Activated CD4-positive, alpha-beta T cell treated with anti-CD3 and anti-CD28 coated beads for 48 hours (primary cell): ENCODE measurements at places on chromosomes 3 and 15.

DNA sequence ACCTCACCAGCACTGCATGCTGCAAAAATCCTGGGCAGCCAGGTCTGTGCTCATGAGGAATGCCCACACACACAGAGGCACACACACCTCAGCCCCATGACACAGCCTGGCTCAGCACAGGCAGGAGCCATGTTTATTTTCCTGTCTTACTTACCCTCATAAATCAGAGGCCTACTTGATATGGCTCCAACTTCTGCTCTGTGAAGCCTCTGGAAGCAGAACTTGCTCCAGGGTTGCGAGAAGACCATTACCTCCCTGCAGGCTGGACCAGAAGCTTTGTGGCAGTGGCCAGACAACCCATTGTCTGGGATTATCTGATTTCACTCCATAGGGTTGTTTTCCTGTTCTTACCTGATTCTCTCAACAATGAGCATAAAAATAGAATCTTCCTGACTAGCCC is 43.8 kb upstream of the CMTM8 start:
- DNase-seq: no peak

GRCh38 chr3:151584566-151584965 is 123.7 kb upstream of the IGSF10 start:
- no peak for DNase-seq

GRCh38 chr3:113097960-113098447 is 107.2 kb downstream of the GTPBP8 start:
- no peak for DNase-seq

GRCh38 chr3:104286645-104287044 is 1080.1 kb upstream of the ALCAM start:
- DNase-seq: no peak

- DNase-seq: no peak
Measured at GRCh38 chr3:72453706-72454105, 394.5 kb downstream of the SHQ1 start.

DNA sequence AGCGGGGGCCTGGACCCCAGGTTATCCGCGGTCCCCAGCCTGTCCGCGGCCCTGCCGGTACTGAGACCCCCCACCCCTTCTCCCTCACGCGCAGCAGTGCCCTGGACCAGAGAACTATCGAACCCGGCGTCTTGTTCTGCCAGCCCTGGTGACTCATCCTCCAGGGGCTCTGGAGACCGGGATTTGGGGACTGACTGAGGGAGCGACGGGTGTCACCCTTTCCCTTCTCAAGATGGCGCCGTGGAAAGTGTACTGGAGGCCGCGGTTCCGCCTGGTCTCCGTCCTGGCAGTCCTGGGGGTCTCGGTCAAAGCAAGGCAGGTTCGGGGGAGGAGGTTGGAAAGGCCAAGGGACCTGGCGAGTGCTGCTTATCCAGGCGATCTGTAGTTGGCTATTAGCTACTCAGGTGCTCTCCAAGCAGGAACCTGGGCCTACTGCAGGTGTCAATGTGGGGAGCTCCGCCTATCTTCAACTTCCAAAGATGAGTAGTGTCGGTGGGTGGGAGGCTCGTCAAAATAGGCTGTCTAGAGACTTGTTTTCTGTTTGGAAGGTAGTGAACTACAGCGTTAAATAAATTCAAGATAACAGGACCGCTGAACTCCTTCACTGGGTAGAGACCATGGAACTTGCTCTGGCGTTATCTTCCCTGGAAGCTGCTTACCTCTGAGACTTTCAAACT is 790 bp downstream of the RAB5A start:
- peak; percentile 64 for DNase-seq

DNA sequence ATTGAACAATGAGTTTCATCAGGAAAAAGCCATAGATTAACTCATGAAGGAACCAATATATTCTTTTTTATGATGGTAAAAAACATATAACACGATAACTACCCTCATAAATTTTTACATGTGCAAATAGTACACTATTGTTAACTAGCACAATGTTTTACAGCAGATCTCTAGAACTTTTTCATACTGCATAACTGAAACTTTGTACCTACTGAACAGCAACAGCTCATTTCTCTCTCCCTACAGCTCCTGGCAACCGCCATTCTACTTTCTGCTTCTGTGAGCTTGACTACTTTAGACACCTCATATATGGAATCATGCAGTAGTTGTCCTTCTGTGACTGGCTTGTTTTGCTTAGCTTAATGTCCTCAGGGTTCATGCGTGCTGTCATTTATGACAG is 235.4 kb downstream of the NFKBIZ start:
- DNase-seq: no peak

DNA sequence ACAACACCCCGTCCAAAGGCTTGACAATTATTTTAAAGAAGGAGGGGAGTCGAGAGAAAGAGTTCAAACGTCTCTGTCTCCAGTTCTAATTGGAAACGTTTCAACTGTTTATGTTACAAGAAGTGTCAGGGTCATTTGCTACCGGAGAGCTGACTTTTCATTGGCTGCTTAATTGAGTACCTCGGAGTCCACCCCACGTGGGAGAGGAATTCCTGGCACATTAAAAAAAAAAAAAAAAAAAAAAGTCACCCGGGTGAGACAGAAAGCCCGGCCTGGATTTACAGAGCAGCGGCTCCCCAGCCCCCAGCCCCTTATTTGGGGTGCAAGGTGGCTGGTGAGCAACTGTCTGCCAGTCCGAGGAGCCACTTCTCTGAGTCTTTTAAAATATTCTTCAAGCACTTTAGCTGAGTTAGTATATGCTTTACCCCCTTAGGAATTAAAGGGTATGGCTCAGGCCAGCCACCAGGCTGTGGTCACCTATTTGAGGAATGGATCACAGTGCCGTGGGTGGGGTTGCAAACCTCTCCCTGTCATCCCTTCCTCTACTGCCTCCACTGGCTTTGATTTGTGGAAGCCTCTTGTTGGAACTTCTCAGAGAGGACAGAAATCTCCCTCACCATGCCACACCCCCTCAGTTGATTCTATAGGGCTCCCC is 3.9 kb upstream of the TLE3 start:
- DNase-seq: no peak

DNA sequence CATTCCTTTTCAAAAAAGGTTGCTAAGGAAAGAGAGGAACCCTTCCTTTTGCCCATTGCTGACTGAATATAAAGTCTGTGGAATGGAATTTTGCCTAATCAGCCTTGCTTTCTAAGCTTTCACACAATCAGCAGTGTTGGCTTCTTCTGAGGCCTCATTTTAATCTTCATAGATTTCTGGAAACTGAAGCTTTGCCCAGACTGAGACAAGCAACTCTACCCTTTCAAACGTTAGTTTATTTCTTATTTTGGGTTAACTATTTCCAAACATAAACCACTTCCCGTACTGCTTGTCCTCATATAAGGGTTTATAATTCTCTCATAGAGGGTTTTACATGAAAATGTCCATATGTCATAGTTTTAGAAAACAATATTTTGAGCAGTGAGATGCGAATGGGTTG is 82.9 kb downstream of the NR1D2 start:
- DNase-seq: no peak

- peak; percentile 61 for DNase-seq
Measured at GRCh38 chr3:188165596-188165995, 11.6 kb downstream of the LPP start.

DNA sequence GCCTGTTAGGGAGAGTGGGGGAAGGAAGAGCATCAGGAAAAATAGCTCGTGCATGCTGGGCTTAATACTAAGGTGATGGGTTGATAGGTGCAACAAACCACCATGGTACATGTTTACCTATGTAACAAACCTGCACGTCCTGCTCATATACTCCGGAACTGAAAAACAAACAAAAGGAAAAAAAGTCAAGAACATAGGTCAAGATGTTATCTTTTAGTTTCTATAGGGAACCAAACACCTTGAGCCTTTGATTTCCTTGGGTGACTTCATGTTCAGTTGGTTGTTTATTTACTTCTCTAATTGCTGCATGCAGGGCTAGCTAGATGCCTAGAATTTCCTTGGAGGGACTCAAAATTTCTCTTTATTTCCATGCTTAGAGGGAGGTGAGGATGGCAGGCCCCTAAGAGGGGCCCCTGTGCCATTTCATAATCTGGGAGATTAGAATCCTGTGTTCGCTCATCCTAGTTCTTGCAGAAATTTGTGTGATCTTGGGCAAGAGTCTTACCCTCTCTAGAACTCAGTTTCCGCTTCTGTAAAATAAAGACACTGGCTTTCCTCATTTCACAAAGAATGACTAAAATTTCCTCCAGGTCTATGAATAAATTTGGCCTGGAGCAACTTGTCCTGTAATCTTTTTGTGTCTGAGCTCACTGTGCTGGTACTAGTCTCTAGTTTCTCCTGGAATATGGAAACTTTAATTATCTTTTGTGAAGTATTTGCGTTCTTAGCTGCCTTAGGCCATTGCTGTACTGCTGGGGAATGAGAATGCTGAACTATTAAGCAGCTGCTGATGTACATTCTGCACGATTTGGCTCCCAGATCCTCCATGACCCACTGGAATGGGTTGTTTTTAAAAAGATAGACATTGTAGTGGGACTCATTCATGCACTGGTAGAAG is 457.5 kb downstream of the EDEM1 start:
- DNase-seq: no peak

- no peak for DNase-seq
Measured at GRCh38 chr15:55555089-55555488, 33.1 kb downstream of the PYGO1 start.

GRCh38 chr3:150960708-150961684 is 11.5 kb downstream of the CLRN1 start:
- DNase-seq: no peak

- no peak for DNase-seq
Measured at GRCh38 chr3:28698706-28699105, 350.1 kb upstream of the AZI2 start.

- no peak for DNase-seq
Measured at GRCh38 chr3:167835953-167836352, 100.4 kb downstream of the SERPINI1 start.

DNA sequence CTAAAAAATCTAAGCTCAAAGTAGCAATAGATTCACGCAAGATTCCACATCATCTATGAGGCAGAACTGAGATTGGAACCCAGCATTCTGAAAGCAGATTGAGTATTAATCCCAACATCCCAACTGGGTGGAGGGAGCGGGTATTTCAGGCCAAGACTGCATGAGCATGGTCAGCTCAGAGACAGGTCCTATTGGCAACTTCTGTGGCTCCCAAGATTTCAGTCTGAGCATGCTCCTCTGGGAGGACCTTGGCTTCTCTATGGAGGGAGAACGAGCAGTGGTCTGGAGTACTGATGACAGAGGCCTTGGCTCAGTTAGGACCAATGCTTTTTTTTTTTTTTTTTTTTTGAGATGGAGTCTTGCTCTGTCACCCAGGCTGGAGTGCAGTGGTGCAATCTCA is 4.0 kb upstream of the ITGA11 start:
- no peak for DNase-seq

DNA sequence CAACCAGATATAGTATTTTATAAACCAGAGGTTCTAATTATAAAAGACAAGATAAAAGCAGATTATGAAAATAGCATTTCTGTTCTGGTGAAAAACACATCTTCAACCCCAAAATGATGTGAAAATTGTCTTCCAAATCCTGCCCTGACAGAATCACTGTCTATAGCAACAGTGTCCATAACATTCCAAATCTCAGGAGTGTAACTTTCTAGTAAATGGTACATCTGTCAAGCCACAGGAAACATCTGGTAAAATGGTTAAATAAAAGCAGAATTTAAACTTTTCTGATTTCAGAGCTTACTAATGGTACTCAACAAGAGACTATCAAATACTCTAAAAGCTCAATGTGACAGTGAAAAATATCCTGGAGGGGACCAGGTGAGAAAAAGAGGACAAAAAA is 60.5 kb downstream of the VGLL4 start:
- no peak for DNase-seq

GRCh38 chr3:129429080-129429451 is 630 bp upstream of the EFCAB12 start:
- no peak for DNase-seq

GRCh38 chr3:168989396-168989795 is 674.1 kb downstream of the MECOM start:
- no peak for DNase-seq

DNA sequence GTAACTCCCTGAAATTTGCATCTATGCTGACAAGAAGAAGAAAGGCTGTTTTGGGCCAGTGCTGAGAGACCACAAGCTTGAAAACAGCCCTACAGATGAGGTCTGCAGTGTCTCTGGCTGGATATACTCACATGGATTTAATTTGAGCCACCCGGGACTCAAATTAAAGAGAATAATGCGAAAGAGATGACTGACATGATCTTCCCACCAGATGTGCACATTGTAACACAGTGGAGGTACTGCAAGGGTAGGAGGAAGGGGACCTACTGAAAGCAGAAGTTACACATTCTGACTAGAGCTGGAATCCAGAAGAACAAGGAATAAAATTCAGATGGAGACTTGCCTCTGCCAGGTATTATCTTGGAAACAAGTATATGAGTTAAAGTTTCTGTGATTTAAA is 728.3 kb upstream of the SGO1 start:
- no peak for DNase-seq

- DNase-seq: peak; percentile 95
Measured at GRCh38 chr3:49021813-49022687, at the start of gene NDUFAF3. Gene NDUFAF3 (plus strand): TSS chr3:49022121. CDS start chr3:49022145, 24 bp downstream.

GRCh38 chr15:45611305-45611704 is 23.5 kb upstream of the SQOR start:
- no peak for DNase-seq

- no peak for DNase-seq
Measured at GRCh38 chr15:40349163-40349562, 1.7 kb upstream of the PHGR1 start.

DNA sequence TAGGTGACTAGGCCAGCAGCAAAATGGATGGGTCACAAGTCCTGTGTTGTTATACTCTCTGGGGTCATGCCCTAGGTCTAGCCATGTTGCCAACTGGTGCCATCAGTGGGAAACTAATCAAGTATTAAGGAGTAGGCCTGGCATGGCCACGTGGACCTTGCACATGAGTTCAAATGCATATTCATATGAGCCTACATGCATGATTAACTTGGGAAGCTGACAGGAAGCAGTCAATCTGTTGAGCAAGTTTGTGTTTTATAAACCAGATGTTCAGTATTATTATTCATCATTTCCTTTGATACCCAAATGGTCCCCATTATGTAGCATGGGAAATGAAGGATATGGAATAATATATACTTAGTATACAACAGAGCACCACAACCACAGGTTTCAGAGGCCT is 95.0 kb downstream of the LRTM1 start:
- no peak for DNase-seq

DNA sequence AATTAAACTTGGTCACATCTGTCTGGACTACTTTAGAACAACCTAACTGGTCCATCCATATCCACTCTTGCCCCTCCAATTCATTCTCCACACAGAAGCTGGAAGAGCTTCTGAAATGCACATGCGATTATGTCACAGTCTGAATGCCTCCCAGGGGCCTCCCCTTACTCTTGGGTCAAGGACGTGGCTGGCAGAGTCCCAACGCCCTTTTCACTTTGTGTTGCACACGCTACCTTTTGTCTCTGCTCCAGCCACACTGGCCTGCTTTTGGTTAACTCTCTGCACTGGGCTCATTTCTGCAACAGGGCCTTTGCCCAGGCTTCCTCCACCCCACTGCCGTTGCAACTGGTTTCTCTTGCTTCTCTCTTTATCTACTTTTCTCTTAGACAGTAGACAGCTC is 245.2 kb downstream of the IL20RB start:
- no peak for DNase-seq
